ENCODE measurements at places on chromosomes 12 and 14. TPM values are rescaled to one million over a fixed set of nuclear protein-coding genes. Genes with fewer than 3 reads are reported as not detected.

Gene OR6C2
- polyA plus RNA-seq = not detected

Gene MEG3
- polyA plus RNA-seq = 193 TPM

Gene KCNK13
- polyA plus RNA-seq = 0.12 TPM

Gene ZDHHC22
- polyA plus RNA-seq = 0.86 TPM

Gene SERPINA4
- polyA plus RNA-seq = 1.4 TPM

Gene ANG
- polyA plus RNA-seq = 5.0 TPM

Gene SELPLG
- 2.8 TPM for polyA plus RNA-seq

Gene AICDA
- 0.42 TPM for polyA plus RNA-seq

Gene NRDE2
- polyA plus RNA-seq = 22.9 TPM

Gene KITLG
- 33.6 TPM for polyA plus RNA-seq

Gene POLE2
- 12.5 TPM for polyA plus RNA-seq

Gene TMEM30B
- polyA plus RNA-seq = 10.9 TPM

Gene TULP3
- polyA plus RNA-seq = 33.7 TPM

Gene HSPB8
- polyA plus RNA-seq = 8.9 TPM

Gene ASCL1
- not detected for polyA plus RNA-seq

Gene HCAR3
- 0.14 TPM for polyA plus RNA-seq

Gene EPS8
- polyA plus RNA-seq = 63.3 TPM

Gene SLC5A8
- polyA plus RNA-seq = 30.7 TPM

Gene NOVA1
- polyA plus RNA-seq = 21.7 TPM

Gene HOXC4
- 55.9 TPM for polyA plus RNA-seq

Gene SLC10A1
- polyA plus RNA-seq = not detected

Gene TCL1B
- 0.56 TPM for polyA plus RNA-seq

Gene OLR1
- 0.46 TPM for polyA plus RNA-seq

Gene TAS2R31
- 1.7 TPM for polyA plus RNA-seq

Gene OTOGL
- polyA plus RNA-seq = 0.76 TPM

Gene IL31
- polyA plus RNA-seq = not detected

Gene HOXC9
- polyA plus RNA-seq = 26.3 TPM

Gene DAAM1
- polyA plus RNA-seq = 58.3 TPM

Gene USP30
- polyA plus RNA-seq = 30.5 TPM

Gene EML5
- 2.2 TPM for polyA plus RNA-seq

Gene DNAI7
- 5.0 TPM for polyA plus RNA-seq

Gene CLEC4E
- 1.3 TPM for polyA plus RNA-seq

Gene AKAP5
- polyA plus RNA-seq = 6.1 TPM

Gene HNF1A
- 24.9 TPM for polyA plus RNA-seq
